Hepatocyte (in vitro differentiated cells): ENCODE measurements at places on chromosomes 3 and 15.

DNA sequence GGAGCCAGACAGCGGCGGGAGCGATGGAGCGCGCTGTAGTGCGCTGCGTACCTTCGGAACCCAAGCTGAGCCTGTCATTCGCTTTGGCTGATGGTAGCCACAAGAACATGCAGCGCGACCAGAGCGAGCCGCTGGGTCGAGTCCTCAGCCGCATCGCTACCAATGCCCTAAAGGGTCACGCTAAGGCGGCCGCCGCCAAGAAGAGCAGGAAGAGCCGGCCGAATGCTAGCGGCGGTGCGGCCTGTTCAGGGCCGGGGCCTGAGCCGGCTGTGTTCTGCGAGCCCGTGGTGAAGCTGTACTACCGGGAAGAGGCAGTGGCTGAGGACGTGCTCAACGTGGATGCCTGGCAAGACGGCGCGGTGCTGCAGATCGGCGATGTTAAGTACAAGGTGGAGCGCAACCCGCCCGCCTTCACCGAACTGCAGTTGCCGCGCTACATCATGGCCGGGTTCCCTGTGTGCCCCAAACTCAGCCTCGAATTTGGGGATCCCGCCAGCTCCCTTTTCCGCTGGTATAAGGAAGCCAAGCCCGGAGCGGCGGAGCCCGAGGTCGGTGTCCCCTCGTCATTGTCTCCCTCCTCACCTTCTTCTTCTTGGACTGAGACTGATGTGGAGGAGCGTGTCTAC, 498 bp downstream of the PDE12 start:
- DNase-seq, result peak; percentile 50

- peak; percentile 72 for DNase-seq
Measured at GRCh38 chr15:83207009-83207659, 489 bp downstream of the HDGFL3 start.

DNA sequence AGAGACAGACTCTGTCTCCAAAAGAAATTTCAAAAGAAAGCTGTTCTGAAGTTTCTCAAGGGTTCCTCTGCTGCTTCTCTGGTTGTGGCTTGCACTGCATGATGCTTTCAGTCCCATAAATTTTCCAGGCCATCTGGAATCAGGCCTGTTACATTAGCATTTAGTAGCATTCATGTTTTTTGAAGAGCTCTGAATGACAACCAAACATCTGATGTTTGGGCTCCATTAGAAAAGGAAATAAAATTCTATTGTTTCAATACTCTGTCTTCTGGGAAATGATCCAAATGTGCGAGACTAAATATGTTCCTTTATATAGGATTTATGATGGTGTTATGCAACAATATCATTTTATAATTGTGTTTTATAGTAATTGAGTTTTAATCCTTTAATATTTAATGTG, 455.8 kb downstream of the GABRG3 start:
- no peak for DNase-seq

GRCh38 chr3:155743606-155744005, 1.3 kb downstream of the PLCH1 start:
- DNase-seq, result no peak

- DNase-seq, result no peak
Measured at GRCh38 chr3:144229330-144229729, 257.7 kb downstream of the DIPK2A start.

DNA sequence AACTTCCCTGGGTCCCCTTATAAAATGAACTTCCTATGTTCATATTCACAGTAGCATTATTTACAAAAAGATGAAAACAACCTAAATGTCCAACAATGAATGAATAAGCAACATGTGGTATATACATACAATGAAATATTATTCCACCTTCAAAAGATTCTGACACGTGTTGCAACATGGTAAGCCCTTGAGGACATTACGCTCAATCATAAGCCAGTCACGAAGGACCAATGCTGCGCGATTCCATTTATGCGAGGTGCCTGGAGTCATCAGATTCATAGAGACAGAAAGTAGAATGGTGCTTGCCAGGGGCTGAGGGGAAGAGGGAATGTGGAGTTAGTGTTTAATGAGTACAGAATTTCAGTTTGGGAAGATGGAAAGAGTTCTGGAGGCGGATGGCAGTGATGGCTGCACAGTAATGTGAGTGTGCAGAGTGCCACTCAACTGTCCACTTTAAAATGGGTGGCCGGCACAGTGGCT, 88.8 kb upstream of the ALDH1A3 start:
- DNase-seq, result no peak

GRCh38 chr3:191123231-191123630, 75.8 kb upstream of the OSTN start:
- no peak for DNase-seq

GRCh38 chr15:37638116-37638515, 296.3 kb upstream of the TMCO5A start:
- DNase-seq, result no peak

DNA sequence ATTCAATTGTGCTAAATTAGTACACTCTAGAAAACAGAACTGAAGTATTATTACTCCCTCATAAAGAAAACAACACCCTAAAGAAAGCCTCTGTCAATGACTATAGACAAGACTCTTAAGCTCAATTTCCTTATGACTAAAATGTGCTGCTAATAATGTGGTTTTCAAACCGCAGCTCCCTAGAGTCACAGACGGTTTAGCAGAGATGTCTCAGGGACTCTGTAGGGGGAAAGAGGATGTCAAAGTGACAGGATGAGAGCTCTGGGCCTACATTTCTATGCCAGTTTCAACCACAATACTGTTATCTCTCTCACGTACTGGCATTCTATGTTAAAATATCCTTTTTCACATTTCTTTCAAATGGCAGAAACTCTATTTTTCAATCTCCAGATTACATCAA, 37.6 kb upstream of the WDR49 start:
- no peak for DNase-seq

DNA sequence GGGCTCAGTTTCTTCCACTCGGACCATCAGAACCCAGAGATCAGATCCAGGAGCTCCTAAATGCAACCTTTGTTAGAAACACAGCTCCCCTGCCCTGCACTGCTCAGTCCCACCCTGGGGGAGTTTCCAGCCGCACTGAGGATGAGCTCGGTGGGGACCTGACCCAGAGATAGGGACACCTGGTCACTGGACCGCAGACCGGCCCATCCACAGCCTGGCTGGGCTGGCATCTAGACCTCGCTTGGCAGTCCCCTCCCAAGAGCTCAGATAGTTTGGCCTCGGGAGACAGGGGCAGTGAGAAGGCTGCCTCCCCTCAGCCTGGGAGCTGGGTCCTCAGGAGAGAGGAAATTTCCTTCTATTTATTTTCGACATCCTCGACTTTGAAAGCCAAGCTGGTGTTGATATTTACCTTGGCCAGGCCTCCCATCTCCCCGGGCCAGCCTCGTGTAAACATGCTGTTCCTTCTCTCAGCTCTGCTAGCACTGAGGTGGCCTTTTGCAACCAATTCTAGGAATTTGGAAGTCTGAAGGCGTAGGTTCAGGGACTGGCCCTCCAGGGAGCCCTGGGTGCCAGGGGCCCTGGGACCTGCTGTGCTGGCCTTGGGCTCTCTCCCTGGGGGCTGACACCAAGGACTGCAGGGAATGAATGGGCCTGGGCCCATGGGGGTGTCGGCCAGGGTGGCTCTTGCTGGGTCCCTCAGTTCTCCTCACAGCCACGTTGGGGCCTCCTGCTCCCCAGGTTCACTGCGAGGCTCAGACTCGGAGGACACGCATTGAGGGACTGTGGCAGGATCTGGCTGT, 90.1 kb downstream of the VGLL4 start:
- DNase-seq, result no peak

GRCh38 chr3:141058996-141059395, 7.8 kb downstream of the SPSB4 start:
- DNase-seq, result no peak

- no peak for DNase-seq
Measured at GRCh38 chr3:112667599-112667998, 26.7 kb upstream of the CCDC80 start.
